ENCODE measurements at places on chromosomes 4 and X.

DNA sequence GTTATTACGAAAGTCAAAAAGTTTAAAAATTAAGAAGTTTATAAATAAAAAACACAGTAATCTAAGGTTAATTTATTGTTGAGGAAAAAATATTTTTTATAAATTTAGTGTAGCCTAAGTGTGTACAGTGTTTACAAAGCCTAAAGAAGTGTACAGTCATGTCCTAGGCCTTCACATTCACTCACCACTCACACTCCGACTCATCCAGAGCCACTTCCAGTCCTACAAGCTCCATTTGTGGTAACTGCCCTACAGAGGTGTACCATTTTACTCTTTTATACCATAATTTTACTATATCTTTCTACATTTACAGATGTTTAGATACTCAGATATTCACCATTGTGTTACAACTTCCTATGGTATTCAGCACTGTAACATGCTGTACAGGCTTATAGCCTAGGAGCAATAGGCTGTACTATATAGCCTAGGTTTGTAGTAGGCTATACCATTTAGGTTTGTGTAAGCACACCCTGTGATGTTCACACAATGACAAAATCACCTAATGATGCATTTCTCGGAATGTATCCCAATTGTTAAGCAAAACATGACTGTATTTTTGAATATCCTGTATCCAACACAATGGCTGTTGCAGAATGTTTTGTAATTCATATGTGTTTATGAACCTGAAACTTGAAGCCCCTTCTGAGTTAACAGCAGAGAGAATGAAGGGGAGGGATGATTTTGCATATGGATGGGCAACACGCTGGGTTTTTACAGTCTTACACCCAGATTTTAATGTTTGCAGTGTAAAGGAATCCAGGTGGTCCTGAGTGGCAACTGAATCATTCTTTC, 3.1 kb downstream of the PPBP start:
- no peak for DNase-seq

DNA sequence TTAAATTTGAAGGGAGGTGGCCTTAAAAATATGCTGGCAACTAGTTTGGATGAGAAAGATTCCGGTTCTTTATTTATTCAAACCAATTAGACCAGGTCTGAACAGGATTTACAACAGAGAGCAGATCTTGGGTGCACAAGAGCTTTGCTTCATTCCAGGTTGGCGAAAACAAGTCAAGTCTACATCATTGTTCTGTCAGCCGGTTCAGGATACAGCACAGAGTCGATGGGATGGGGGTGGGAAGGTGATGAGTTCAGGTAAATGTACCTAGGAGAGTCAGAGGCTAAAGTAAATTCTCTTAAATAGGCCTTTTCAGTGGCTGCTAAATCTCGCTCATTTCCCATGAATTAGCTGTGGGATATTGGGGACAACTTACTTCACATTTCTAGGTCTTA, 882 bp upstream of the STIM2 start:
- DNase-seq: no peak

- no peak for DNase-seq
Observed at GRCh38 chrX:66684196-66684595, 45.3 kb upstream of the EDA2R start.

- no peak for DNase-seq
Observed at GRCh38 chr4:1604706-1605205, 79.4 kb downstream of the FAM53A start.

DNA sequence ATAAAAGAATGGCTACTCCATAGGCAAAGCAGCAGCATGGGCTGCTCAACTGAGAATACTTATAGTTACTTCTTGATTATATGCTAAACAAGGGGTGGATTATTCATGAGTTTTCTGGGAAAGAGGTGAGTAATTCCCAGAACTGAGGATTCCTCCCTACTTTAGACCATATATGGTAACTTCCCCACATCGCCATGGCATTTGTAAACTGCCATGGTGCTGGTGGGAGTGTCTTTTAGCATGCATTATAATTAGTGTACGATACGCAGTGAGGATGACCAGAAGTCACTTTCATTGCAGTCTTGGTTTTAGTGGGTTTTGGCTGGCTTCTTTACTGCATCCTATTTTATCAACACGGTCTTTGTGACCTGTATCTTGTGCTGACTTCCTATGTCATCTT, 141.5 kb downstream of the MAGEB17 start:
- no peak for DNase-seq

- no peak for DNase-seq
Observed at GRCh38 chr4:122695226-122695625, 37.3 kb upstream of the BBS12 start.

DNA sequence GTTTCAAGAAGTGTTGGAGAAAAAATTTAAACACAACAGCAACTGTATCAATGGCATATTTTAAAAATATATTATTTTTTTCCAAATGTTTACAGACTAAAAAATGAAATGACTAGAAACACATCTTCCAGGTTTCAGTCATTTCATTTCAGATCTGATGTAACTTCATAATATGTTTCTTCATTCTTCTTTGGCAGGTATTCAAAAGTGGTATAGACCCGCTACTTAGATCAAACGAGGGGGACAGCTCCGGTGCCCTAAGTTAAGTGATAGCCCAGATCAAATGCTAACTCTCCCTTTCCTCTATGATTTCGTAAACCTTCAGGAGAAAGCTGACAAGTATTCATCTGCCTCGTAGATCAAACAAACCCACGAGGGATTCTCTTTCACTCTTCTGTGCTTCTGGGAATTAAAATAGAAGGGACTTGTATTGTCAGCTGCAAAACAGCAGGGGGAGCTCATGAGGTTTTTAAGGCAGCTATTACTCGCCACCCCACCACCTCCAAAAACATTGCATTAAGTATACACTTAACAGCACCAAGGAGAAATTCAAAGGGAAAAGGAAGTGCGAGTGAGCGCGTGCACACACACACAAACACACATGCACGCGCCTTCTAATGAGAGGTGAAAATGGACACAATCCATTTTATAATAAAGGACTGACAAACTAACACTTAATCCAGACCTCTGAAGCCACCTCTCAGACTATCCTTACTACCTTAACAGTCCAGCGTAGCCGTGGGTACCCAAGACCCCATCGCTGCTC, 21.4 kb downstream of the HELT start:
- DNase-seq: peak; percentile 39

GRCh38 chrX:13897566-13897965, 80.7 kb upstream of the GPM6B start:
- no peak for DNase-seq

- DNase-seq: no peak
Observed at GRCh38 chrX:13669246-13669737, 16.4 kb downstream of the TCEANC start.

GRCh38 chr4:143224255-143224654, 39.5 kb downstream of the USP38 start:
- DNase-seq: no peak

DNA sequence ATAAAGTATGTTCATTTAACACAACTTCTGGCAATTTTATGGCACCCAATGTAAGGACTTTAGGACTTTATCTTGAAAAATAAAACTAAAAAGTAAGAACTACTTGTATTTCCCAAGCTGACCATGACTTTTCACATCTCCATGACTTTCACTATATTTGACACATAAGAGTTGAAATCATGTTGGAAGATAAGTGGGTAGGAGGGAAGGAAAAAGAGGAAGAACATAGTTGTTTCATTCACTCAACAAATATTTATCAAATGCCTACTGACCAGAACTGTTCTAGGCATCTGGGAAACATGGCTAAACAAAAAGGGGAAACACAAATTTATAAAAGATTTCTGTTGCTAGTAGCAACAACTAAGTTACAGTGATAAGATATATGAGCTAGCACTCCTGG, 16.0 kb downstream of the SCLT1 start:
- DNase-seq: no peak

- no peak for DNase-seq
Observed at GRCh38 chr4:85452058-85452731, 22.8 kb upstream of the ARHGAP24 start.

DNA sequence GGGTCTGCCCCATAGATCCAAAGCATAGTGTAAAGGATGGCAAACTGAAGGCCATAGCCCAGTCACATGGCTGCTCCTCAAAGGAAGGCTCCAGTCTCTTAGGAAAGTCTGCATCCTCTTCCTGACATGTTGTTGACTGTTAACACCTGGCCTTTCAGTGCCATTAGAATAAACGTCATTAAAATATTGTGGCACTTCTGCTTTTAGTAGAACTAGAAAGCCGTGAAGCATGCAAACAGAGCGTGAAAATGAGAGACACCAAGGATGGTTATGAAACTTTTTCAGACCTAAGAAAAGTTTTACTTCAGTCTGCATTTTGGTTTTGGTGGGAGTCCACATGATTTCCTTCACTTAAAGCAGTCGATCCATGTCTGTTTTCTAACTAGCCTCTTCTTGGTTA, 41.1 kb upstream of the AFF2 start:
- no peak for DNase-seq

Data from activated T-helper 2 cell treated with anti-CD3 and anti-CD28 coated beads, Interferon-gamma antibody, Interleukin-2, Interleukin-4, amounts not matched to agents 10 μg/mL and 5 μg/mL and 100 μg/mL, durations not matched to agents 14 hours and 24 hours and 36 hours (primary cell).